ENCODE measurements at places on chromosomes 3 and 15.

- no peak for DNase-seq
These were observed 448.9 kb upstream of the DPH6 start for GRCh38 chr15:35994876-35995275.

DNA sequence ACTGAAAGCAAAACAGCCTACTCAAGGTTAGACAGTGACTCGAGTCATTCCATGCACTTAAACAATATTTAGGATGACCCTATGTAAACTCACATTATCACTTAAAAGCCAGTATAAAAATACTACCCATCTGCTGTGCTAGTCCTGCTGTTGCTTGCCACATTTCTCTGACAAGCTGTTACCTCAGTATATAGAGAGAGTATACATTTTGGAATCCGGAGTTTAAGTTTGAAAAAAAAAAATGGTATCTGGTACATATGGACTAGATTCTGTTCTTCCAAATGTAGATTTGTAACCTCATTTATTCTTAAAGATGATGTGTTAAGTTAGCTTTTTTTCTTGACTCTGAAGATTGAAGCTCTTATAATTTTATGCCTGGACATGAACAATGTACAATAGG, 503.8 kb upstream of the TPRG1 start:
- DNase-seq: no peak

GRCh38 chr3:42157540-42158538, 66.7 kb downstream of the TRAK1 start:
- DNase-seq: no peak

DNA sequence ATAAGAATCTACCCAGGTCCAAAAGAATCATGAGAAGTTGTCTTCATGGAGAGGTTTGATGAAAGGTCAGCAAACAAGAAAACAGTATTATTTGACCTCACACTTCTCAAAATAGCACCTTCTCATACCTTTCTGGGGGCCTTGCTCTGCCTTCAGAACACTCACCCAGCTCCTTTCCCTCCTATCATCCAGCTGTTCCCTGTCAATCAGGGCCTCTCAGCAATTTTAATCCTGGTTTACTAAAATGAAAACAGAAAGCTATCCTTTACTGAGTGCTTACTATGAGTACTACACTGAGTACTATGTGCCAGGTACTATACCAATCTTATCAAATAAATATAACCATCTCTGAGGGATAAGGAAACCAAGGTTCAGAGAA, 138.6 kb downstream of the GAP43 start:
- no peak for DNase-seq

DNA sequence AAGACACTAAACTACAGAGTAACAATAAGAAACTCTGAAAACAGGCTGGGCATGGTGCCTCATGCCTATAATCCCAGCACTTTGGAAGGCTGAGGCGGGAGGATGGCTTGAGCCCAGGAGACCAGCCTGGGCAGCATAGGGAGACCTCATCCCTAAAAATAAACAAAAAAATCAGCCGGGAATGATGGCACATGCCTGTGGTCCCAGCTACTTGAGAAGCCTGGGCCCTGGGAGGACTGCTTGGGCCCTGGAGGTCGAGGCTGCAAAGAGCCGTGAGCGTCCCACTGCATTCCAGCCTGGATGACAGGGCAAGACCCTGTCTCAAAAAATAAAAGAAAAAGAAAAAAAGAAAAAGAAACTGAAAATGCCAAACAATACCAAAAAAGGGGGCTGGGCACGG, 55.4 kb downstream of the TMCC1 start:
- no peak for DNase-seq

GRCh38 chr3:126918355-126918821, 64.5 kb upstream of the PLXNA1 start:
- no peak for DNase-seq
